ENCODE measurements at places on chromosomes 1 and 21.

DNA sequence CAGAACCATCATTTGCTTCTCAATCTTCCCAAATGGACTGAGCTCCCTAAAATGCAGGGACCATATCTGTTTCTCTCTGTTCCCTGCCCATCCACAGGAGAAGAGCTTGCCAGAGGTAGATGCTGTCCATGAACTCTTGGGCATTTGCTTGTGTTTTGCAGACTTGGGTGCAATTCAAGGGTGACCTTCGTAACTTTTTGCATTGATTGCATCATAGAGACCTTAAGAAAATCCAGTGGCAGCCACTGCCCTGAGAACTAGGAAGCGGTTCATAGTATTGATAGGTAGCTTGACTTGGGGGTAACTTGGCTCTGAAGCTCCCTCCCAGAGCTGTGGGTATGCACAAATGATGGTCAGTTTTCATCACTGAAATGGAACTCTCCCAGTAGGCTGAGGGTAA is 34.3 kb upstream of the EDEM3 start:
- DNase-seq, result no peak

DNA sequence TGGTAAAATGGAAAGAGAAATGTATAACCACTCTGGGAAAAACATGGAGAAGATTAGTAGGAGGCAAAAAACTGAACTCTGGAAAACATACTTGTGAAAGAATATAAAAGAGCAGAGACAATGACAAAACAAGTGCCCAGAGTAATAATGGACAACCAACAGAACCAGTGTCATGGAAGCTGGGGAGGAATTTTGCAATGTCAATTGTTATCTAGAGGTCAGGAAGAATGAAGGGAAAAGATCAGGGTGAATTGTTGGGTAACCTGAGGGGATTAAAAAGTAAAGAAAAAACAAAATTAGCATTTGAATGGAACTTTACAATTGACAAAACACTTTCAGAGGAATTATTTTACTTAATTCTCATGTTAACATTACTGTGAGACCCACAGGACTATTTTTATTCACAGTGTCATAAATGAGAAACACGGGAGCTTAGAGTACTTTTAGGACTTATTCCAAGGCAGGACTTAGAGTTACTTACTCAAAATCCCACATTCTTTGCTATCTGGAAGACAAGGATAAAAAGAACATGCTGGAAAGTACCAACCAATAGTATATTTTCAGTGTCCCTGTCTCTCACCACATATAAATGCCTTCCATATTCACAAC is 19.5 kb downstream of the JAM2 start:
- no peak for DNase-seq

- peak; percentile 38 for DNase-seq
Observed at GRCh38 chr1:37602750-37603694, 7.3 kb upstream of the GNL2 start.

DNA sequence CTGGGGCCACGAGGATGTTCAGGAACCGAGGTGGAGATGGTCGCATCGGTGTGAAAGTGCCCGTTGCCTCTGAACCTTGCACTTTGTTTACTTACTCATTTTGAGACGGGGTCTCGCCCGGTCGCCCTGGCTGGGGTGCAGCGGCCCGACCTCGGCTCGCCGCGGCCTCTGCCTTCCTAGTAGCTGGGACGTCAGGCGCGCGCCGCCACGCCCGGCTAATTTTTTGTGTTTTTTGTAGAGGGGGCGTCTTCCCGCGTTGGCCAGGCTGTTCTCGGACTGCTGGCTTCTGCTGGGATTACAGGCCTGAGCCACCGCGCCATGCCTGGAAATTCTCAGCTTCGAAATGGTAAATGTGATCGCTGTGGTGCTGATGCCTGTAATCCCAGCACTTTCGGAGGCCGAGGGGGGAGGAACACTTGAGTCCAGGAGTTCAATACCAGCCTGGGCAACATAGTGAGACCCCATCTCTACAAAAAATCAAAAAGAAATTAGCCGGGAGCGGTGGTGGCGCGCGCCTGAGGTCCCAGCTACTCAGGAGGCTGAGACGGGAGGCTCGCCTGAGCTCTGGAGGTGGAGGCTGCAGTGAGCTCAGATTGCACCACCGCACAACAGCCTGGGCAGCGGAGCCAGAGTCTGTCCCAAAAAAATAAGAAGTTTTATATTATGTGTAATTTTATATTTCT is 684 bp upstream of the MRPL20 start:
- peak; percentile 42 for DNase-seq

- DNase-seq, result no peak
Observed at GRCh38 chr21:15140321-15141019, 75.7 kb upstream of the NRIP1 start.

DNA sequence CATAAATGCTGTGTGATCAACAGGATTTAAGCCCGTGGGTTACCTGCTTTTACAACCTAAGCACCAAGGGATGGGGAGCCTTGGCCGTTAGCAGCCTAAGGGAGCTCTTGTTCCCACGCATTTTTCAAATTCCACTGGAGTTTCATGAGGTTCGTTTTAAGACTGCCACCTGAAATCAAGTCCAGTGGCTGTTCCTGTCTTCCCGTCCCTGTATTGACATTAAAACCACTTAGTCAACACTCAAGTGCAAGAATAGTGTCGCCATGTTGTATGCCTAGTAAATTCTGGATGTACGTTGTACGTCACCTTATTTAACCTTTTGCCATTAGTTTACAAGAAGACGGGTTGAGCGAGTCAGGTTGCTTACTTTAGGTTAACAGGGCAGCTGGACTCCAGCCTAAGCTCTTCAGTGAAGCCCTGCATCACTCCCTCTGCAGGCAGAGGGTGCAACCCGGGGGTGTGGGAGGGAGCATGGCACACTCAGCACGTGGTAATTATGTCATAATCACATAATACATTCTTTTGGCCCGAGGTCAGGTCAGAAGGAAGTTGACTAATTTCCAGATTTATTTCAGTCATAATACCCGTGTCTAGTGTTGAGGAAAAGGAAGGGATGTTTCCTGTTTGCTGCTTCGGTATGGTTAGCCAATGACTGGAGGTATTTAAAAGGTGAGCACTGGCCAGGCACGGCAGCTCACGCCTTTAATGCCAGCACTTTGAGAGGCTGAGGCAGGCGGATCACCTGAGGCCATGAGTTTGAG is 42.5 kb downstream of the CNST start:
- peak; percentile 52 for DNase-seq

- DNase-seq, result no peak
Observed at GRCh38 chr1:241870336-241870735, 22.3 kb downstream of the EXO1 start.

- no peak for DNase-seq
Observed at GRCh38 chr1:47940779-47941178, 56.4 kb downstream of the TRABD2B start.

GRCh38 chr1:219439376-219439775 is 173.5 kb downstream of the ZC3H11B start:
- DNase-seq, result no peak

DNA sequence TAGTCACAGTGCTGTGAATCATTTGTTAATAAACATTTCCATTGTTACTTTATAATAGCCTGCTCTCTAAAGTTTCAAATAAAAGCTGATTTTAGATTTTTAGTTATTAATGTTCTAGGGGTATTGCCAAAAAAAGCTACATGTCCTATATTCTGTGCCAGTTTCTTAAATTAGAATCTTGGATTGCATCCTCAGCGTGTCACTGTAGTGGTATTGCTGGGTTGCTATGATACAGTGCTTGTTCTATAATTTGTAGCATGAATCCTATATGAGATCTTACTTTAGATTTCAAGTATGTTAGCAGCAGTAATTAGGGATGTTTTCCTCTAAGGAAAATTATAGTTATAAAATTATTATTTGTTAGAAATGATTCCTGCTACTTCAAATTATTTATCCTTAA is 16.4 kb downstream of the PPP2R5A start:
- no peak for DNase-seq

- DNase-seq, result no peak
Observed at GRCh38 chr1:3788756-3789420, 7.4 kb downstream of the LRRC47 start.

DNA sequence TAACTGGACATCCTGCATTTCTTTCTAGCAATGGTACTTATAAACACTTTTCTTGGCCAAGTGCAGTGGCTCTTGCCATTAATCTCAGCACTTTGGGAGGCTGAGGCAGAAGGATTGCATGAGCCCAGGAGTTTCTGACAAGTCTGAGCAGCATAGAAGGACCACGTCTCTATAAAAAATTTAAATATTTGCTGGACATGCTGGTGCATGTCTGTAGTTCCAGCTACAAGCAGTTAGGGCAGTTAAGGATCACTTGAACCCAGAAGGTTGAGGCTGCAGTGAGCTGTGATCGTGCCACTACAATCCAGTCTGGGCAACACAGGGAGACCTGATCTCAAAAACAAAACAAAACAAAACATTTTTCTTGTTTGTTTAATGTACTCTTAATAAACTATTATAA is 434.0 kb downstream of the PLA2G4A start:
- no peak for DNase-seq

GRCh38 chr1:92502247-92502646 is 15.5 kb upstream of the GFI1 start:
- DNase-seq, result no peak

GRCh38 chr1:6570100-6570499 is 9.7 kb upstream of the ZBTB48 start:
- DNase-seq, result no peak

DNA sequence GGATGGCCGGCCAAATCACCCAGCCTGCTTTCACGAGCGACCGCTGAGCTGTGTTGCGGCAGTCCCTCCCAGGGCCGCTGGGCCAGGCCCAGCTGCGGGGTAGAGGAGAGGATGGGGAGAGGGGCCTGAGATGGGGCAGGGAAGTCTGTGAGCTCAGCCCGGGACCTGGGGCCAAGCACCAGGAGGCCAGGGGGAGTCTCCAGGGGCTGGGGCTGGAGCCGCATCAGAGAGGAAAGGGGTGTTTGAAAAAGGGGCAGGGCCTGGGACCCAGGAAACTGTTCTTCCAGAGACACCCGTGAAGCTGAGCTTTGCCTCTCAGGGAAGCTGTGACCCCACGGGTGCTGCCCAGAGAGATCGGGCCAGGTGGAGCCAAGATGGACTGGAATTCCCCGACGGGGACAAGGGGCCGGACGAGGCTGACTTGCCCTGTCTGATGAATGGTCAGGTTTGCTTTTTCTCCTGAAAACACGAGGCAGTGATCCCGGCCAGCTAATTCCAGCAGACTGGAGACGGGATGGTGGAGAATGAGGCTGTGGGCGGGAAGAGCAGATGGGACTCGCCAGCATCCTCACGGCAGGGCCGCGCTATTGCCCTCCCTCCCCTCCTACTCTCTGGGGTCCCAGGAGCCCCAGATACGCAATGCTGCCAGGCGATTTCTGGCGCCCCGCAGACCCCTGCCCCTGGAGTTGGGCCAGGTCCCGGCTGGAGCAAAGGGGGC is 40.3 kb upstream of the COL18A1 start:
- no peak for DNase-seq

- DNase-seq, result no peak
Observed at GRCh38 chr1:224499204-224499603, 64.6 kb upstream of the WDR26 start.

DNA sequence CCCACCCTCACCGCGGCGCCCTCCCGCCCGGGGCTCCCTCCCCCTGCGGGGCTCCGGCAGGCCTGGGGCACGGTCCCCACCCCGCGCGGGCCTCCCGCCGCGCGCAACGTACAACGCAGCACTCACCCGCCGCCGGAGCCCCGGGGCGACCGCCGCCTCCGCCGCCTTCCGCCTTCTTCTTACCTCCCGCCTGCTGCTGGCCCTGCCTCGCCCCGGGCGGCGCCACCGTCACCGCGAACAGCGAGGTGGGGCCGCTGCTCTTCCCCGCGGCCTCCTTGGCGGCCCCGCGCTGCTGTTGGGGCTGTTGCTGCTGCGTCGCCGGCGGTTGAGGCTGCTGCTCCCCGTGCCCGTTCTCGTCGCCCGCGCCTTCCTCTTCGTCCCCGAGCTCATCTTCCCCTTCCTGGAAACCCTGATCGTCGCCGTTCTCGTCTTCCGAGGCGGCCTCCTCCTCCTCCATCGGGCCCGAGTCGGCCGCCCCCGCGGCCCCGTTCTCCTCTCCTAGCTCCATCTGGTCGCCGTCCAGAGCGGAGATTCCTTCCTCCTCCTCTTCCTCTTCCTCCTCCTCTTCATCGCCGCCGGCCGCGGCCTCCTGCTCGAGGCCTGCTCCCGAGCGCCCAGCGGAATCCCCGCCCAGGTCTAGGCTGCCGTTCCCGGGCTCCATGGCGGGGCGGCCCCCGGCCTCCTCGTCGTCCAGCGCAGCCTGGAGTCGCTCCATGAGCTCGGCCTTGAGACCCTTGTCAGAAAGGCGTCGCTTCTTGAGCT is 671 bp downstream of the HNRNPU start:
- peak; percentile 38 for DNase-seq

- DNase-seq, result no peak
Observed at GRCh38 chr1:204152310-204153044, 633 bp upstream of the ETNK2 start.

DNA sequence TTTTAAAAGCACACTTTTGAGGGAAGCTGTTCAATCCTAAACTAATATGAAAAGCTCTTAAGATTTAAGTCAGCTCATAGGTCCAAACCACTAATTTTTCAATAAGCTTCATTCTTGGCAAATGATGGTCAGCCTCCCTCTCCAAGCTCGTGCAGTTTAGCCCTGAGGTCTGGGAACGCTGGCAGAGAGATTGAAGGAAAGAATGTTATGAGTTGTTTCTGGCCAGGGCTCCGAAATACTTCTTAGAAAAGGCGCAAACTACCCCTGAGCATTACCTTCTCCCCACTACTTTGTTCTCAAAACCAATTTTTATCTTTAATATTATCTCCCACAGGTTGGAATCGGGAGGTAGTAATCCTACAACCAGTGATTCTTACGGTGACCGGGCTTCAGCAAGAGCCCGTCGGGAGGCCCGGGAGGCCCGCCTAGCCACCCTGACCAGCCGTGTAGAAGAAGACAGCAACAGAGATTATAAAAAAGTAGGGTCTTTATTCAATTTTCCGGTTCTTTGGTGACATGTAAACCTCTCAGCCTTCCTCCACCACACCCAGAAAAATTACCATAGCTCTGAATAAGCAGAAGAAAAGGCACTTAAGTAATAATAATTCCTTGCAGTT is 147.7 kb downstream of the SYT2 start:
- no peak for DNase-seq

DNA sequence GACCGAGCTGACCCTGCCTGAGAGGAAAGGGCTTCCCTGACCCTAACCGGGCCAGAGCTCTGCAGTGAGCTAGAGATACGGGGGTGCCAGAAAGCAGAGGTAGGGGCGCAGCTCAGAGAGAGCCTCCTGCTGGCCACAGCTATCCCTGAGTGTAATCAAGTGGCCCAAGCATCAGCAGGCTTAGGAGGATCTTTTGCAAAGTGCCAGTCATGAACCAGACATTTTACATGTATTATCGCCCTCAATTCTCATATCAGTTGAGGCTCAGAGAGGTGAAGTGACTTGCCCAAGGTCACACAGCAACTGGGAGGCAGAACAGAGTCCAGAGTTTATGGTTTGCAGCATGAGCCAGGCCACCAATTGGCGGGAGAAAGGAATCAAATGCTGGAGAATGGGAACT is 7.0 kb upstream of the ID3 start:
- DNase-seq, result no peak

GRCh38 chr1:35589516-35590427 is 16.7 kb downstream of the TFAP2E start:
- no peak for DNase-seq

DNA sequence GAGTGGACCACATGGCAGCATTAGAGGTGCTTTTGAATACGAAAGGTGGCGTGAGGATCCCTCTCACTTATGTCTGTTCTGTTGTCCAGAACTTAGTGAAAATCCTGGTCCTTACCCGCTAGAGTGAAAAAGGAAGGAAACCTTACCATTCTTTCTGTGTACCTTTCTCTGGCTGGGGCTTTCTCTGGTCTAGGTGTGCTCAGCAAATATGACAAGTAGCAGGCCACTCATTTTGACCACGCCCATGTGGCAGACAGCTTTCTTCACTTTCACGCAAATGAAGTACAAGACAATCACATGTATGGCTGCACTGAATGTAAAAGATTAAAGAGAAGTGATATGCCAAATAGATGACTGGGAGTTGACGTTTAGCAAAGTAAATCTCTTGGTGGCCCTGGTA is 131.9 kb downstream of the FGGY start:
- no peak for DNase-seq

Data from stimulated activated CD4-positive, alpha-beta T cell treated with anti-CD3 and anti-CD28 coated beads, Interleukin-15, amount 100 ng/mL, for 24 hours (primary cell).